ENCODE measurements at places on chromosomes 1 and 21. TPM values are rescaled to one million over a fixed set of nuclear protein-coding genes. Genes with fewer than 3 reads are reported as not detected.

Gene SYCP1
- total RNA-seq = not detected

Gene RNU11
- total RNA-seq = not detected

Gene B3GALT2
- total RNA-seq = 0.99 TPM

Gene SNX27
- total RNA-seq = 17.0 TPM

Gene NBPF19
- total RNA-seq = 2.4 TPM

Gene TAS1R3
- total RNA-seq = not detected

Gene KHDC4
- total RNA-seq = 14.9 TPM

Gene IL20
- not detected for total RNA-seq

Gene UBQLN4
- 24.4 TPM for total RNA-seq

Gene OR2G6
- total RNA-seq = not detected

Gene SMIM1
- not detected for total RNA-seq

Gene USH2A
- total RNA-seq = 0.04 TPM

Gene ABCG1
- 9.0 TPM for total RNA-seq

Gene ACTA1
- not detected for total RNA-seq

Gene TTC4
- total RNA-seq = 47.8 TPM

Gene SLC30A2
- total RNA-seq = not detected

Gene NEK2
- 37.0 TPM for total RNA-seq

Gene TMPRSS15
- total RNA-seq = 1.4 TPM

Gene FYB2
- not detected for total RNA-seq

Gene HS2ST1
- 17.6 TPM for total RNA-seq

Gene PRAMEF20
- total RNA-seq = not detected

Gene CYP4A22
- not detected for total RNA-seq

Gene RUNX1
- 4.9 TPM for total RNA-seq

Gene SIK1
- total RNA-seq = not detected

Gene NTRK1
- 0.10 TPM for total RNA-seq

Gene KIAA0040
- total RNA-seq = 5.8 TPM

Gene INAVA
- total RNA-seq = 1.1 TPM

Gene CD52
- total RNA-seq = not detected

Gene AMY1C
- not detected for total RNA-seq

Gene SPRR2E
- not detected for total RNA-seq

Gene RNF223
- not detected for total RNA-seq

Gene SPATA21
- not detected for total RNA-seq

All from H4 (cell line).